ENCODE measurements at places on chromosomes 12 and 14.

DNA sequence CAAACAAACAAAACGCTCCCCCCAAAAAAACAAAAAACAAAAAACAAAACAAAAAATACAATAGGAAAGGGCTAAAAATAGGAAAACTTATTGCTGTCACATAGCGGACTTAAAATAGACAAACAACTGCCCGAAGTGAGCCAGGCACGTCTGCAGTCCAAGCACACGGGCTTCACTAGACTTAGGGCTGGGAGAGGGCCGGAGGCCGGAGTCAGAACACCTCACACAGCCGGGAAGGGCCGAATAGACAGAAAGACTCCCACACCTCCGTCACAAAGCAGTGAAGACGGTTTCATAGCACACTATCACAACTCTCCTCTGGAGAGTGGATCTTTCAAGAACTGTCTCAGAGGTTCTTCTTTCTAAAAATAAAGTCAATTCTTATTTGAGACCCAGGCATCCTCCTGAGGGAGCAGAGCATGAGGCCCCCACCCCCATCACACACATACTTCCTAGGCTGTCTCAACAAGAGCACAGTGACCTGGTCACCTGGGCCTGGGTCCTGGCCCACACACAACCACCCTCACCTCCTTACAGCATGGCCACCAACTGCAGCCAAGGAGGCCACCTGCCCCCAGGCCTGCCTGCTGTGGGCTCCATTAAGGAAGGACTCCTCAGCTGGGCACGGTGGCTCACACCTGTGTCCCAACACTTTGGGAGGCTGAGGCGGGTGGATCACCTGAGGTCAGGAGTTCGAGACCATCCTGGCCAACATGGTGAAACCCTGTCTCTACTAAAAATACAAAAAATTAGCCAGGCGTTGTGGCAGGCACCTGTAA, 6.7 kb downstream of the BAG5 start:
- DNase-seq = no peak

DNA sequence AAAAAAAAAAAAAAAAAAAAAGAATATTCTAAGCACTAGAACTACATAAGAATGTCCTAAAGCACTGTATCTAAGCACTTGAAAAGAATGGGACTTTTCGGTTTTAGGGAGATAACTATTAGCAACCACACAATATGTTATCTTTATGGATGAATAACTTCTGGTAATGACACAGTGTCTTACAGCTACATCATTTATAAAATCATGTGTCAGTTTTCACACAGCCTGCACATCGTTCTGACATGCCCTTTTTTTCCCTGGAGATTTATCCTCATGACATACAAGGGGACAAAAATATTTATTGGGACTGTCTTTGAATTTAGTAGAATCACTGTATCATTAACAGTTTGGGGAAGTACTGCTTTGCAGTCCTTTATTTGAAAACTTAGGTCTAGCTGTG, 17.3 kb downstream of the TMEM19 start:
- DNase-seq = no peak

- no peak for DNase-seq
Observed at GRCh38 chr12:74985986-74986319, 223.7 kb downstream of the KCNC2 start.

- DNase-seq = no peak
Observed at GRCh38 chr14:78253986-78254385, 83.8 kb downstream of the NRXN3 start.

GRCh38 chr14:35122696-35123387, 490 bp downstream of the PRORP start:
- DNase-seq = peak; percentile 55

DNA sequence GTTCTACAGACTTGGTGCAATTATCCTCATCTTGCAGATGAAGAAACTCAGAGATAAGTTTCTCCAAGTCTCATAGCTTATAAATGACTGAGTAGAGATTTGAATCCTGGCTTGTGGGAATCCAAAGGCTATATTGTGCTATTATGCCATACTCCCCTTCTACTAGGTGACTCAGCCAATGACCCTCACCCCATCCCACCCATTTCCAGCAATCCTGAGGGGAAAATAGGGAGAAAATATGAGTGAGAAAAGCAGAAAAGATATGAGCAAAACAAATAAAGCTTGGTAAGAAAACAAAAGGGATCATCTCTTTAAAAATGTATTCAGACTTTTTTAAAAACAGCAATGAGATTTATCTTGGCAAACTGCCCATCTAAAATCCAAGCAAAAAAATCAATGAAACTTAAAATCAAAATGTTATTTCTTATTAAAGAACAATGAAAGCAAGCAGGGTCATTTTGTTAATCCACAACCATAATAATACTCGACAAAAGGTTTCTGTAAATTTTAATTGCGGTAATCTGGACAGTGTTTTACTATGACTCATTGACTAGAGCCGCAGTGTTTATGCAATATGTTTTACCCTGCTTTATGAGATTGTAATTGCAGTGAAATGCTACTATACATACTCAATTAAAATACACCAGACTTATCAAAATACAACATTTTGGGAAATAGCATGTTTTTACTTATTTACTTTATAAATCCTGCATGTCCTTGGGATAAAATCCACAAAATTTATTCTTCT, 13.1 kb upstream of the LGR5 start:
- DNase-seq = no peak

DNA sequence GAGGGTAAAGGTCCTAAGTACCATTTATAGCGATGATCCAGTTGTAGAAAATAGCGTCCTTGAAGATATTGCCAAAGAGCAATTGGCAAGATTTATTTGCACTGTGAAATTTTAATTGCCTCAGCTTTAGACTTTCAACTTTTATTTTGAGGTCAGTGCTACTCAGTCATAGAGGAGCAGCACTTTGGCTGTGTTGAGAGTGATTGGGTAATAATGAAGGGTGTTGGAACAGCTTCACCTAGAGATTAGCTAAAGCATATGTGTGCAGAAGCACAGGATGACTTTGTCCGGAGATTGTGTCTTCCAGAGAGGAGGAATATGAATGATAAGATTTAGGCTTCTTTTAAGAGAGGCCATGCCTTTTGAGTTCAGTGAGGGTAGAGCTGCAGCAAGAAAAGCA, 164.8 kb downstream of the NPAS3 start:
- no peak for DNase-seq

DNA sequence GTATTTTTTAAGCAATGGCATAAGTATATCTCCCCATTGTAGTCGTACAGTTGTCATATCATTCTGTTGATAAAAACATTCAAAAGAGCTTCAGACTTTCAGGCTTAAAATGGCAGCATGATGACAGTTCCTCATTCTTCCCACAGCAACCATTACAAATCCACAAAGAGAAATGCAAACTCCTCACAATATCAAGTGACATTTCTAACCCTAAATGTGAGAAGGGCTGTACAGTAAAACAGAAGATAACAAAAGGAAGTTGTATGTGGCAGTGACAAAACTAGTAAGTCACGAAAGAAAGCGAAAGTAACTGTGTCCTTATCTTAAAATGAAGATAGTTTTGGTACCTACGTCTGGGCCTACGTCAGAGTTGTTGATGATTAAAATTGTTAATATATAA, 46.7 kb downstream of the GXYLT1 start:
- no peak for DNase-seq

DNA sequence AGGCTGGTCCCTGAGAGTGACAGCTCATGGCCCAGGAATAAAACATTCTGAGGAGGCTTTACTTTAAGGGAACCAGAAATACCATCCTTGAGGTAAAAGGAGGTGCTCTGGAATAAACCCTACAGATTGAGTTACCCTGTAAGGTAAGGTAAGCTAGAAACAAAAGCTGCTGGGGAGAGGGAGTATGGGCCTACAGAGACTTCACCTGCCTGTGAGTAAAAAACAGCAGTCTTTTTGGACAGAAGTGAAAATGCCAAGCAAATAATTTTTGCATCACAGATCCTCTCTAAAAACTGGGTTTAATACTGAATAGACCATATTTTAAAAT, 41.2 kb downstream of the CORO1C start:
- no peak for DNase-seq

- no peak for DNase-seq
Observed at GRCh38 chr12:24499151-24500146, 449.5 kb downstream of the BCAT1 start.

- no peak for DNase-seq
Observed at GRCh38 chr12:11014234-11014633, 8.2 kb downstream of the TAS2R19 start.

- DNase-seq = no peak
Observed at GRCh38 chr14:90721619-90722305, 94.5 kb downstream of the TTC7B start.

- no peak for DNase-seq
Observed at GRCh38 chr14:104873380-104874055, 8.4 kb downstream of the CEP170B start.

DNA sequence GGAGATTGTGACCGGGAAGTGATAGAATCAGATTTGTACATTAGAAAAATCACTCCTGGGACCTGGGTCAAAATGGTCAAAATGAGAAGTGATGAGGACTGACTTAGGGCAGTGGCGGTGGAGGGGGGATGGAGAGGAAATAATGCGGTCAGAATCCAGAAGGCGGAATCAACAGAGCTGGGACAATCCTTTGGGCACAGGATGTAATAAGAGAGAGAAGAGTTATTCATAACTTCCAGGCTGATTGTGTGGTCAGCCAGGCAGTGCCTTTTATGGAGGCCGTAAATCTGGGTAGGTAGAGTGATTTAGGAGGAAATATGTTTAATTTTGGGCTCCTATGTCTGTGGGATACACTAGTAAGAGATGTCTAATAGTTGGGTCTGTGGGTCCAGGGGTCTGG, 21.6 kb downstream of the FBXL14 start:
- no peak for DNase-seq

GRCh38 chr12:27486961-27487360, 37.0 kb upstream of the PPFIBP1 start:
- DNase-seq = no peak

- DNase-seq = no peak
Observed at GRCh38 chr12:96136725-96137378, 57.3 kb upstream of the ELK3 start.

GRCh38 chr14:101086926-101087325, 183.4 kb upstream of the RTL1 start:
- DNase-seq = no peak

DNA sequence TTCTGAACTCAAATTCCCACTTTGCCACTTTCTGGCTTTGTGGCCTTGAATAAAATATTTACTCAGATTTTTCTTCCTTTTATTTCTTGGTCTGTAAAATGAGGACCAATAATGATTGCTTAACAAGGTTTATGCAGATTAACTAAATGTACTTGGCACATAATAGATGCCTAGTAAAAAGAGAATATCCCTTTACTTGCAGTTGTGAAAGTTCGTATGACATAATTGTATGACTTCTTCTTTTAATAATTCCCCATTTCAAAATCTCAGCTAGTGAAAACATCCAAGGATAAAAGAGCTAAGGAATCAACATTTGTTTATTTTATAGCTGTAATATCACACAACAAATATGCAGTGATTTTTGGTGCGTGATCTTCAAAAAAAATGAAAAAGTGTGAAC, 215.6 kb upstream of the ATP2B1 start:
- DNase-seq = no peak

GRCh38 chr12:27508736-27509431, 15.1 kb upstream of the PPFIBP1 start:
- no peak for DNase-seq

GRCh38 chr14:104388541-104389325, 190.8 kb upstream of the C14orf180 start:
- no peak for DNase-seq

- DNase-seq = no peak
Observed at GRCh38 chr12:47725893-47726292, 603 bp upstream of the ENDOU start.

DNA sequence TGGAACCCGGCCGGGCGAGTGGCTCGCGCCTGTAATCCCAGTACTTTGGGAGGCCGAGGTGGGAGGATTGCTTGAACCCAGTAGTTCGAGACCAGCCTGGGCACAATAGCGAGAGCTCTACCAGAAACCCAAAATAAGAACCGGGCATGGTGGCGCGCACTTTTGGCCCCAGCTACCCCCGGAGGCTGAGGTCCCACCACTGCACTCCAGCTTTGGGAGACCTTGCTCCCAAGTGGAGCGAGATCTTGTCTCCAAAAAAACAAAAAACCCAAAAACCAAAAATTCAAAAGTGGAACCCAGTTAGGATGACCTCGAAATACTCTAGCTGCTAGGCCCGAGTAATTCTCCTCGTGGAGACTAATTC, 769 bp upstream of the VTI1B start:
- no peak for DNase-seq

DNA sequence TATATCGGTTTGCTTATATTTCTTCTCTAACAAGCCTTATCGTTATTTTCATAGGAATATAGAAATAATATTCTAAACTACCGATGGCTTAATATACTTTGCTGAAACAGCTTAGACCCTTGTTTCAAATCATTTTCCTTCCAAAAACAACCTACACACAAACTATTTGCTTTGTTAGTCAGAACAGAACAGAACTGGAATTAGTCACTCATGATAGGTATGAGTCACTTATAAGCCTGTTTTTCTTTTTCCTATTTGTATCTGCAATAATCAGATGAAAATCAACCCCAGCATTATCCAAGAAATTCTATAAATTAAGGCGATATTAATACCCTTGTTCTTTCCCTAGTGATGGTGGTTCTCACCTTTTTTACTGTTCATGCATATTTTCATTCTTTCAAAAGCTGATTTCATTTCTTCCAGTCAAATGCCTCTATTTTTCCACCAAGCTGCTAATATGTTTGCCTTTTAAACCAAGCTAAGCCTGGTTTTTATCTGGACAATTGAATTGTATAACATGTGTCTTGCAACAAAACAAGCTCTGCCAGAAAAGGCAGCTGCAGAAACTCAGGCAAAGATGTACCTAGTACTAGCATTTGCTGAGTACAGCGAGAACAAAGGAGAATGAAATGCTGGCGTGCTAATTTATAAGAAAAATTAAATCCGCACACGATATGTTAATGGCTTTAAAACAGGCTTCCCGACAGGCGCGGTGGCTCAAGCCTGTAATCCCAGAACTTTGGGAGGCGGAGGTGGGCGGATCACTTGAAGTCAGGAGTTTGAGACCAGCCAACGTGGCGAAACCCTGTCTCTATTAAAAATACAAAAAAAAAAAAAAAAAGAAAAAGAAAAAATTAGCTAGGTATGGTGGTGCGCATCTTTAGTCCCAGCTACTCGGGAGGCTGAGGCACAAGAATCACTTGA, 1418.2 kb downstream of the AACS start:
- DNase-seq = no peak

DNA sequence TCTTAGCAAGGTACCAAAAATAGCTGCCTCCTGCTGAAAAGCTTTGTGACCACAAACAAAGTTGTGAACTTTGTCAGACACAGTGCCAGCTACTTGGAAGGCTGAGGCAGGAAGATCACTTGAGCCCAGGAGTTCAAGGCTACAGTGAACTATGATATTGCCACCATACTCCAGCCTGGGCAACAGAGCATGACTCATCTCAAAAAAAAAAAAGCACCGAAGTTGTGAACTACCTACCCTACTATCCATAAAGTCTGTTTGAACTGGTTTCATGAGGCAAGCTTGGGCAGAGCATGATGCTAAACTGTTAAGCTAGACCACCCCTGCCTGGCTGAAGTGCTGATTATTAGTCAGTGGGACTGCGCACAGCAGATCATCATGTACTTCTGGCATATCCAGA, 75.5 kb downstream of the RAD52 start:
- DNase-seq = no peak

GRCh38 chr14:23349156-23349845, 3.4 kb downstream of the SLC22A17 start:
- no peak for DNase-seq

GRCh38 chr14:87148655-87149054, 844.3 kb downstream of the GALC start:
- DNase-seq = no peak

Data from NCI-H1105 treated with DMSO at 0.1 percent for 48 hours (cell line).